ENCODE measurements at places on chromosomes 12 and 14. TPM values are rescaled to one million over a fixed set of nuclear protein-coding genes. Genes with fewer than 3 reads are reported as not detected.

Gene GPRC5D
- total RNA-seq: not detected

DNA sequence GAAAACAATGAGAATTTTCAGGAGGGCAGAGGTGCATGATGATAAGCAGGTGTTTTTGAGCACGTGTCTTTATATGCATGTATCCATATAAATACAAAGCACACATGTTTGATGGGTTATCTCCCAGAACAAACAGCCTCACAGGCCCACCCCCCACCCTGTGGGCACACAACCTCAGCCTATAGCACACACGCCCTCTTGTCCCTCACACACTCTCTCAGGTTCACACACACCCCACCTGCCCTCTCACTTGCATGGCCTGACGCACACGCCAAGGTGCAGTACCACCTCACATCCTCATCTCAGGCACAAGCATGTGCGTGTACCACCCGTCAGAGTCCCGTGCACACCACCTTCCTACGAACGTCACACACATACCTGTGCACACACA, 8.6 kb upstream of the KRT8 start:
- DNase-seq: no peak

- no peak for DNase-seq
Measured at GRCh38 chr12:8677362-8677761, 14.7 kb upstream of the MFAP5 start.

Gene PAH
- total RNA-seq: not detected

- no peak for DNase-seq
Measured at GRCh38 chr12:68350753-68351152, 18.6 kb upstream of the MDM1 start.

DNA sequence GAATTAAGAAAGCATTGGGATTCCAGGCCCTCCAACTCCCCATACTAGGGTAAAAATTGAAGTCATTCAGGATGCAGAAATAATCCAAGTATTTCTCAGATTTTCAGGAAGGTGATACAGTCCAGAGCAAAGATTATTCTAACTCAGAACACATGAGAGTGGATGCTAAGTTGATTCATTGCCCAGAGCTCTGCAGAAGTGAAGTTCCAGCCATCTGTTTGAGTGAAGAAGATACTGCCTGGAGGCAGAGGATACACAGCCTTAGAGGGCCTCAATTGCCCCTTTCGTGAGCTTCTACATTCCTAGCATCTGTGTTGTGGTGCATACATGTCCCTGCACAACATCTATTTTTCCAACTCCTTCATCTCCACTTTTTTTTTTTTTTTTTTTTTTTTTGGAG, 36.9 kb upstream of the SMUG1 start:
- no peak for DNase-seq

Gene ZNF891
- total RNA-seq: 2.1 TPM

DNA sequence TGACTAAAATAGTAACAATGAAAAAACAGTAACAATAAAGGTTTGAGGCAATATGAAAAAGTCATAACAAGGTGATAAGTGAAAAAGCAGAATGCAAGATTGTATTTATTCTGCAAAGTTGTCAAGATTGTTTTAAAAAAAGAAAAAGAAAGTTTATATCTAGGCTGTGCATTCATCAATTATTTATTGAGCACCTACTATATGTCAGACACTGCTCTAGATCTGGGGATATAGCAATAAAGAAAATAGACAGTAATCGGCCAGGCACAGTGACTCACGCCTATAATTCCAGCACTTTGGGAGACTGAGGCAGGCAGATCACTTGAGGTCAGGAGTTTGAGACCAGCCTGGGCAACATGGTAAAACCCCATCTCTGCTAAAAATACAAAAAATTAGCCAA, 3.8 kb downstream of the PLA2G1B start:
- DNase-seq: no peak

Gene DUSP6
- total RNA-seq: 55.1 TPM
